ENCODE measurements at places on chromosomes 4 and X. TPM values are rescaled to one million over a fixed set of nuclear protein-coding genes. Genes with fewer than 3 reads are reported as not detected.

The PABPC1L2B gene
- not detected for total RNA-seq

GRCh38 chr4:188821500-188821899, 682.3 kb downstream of the TRIML1 start:
- no peak overlapping the region for H3K4me3 ChIP-seq
- no peaks in the 10 kb centered on the region for H3K36me3 ChIP-seq
- no peaks in the 10 kb centered on the region for H3K4me1 ChIP-seq
- no peak for DNase-seq
- H3K27ac ChIP-seq: no peak overlapping the region

- peaks cover 9% of the 10 kb centered on the region for H3K4me1 ChIP-seq
- DNase-seq: no peak
- H3K4me3 ChIP-seq: no peak overlapping the region
These were observed 305.3 kb downstream of the FRMPD4 start for GRCh38 chrX:12443534-12444098.

- peak; percentile 32 for DNase-seq
- H3K4me1 ChIP-seq: no peaks in the 10 kb centered on the region
- H3K36me3 ChIP-seq: no peaks in the 10 kb centered on the region
- no peaks in the 10 kb centered on the region for H3K27me3 ChIP-seq
- H3K27ac ChIP-seq: no peak overlapping the region
- no peak overlapping the region for H3K4me3 ChIP-seq
These were observed 59.2 kb downstream of the SLC7A11 start for GRCh38 chr4:138182838-138183426.

The FRYL gene
- 70.0 TPM for total RNA-seq

DNA sequence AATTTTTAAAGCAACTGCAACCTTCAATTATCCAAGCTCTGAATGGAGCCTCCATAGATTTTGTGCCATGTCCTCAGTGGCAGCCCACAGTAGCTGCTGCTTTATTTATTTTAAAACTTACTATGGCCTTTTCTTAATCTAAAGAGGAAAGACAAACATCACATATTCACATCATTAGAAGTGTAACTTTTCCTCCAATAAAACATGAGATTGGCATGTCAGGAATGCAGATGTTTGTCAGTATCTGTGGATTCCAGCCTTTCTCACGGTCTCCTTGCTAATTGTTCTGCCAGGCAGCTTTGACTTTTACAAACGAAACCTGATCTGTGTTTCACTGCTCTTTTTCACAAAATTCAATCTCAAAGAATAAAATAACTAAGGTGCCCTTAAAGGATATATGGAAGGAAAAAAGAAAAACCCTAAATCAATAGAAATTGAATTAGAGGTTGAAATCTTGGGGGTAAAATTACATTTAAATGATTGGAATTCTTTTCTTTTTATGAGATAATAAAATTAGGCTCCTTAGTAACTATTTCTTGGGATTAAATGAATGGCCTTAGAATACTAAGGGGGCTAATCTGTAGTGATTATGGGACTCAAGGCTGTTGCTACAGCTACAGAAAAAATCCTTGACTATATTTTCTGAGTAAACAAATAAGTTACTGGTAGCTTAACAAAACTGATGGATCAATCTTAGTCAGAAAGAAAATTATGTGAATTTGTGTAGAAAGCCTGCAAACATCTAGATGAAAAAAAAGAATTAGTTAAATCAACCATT, 151.3 kb downstream of the RTL9 start:
- no peaks in the 10 kb centered on the region for H3K4me1 ChIP-seq
- H3K4me3 ChIP-seq: no peak overlapping the region
- H3K27me3 ChIP-seq: no peaks in the 10 kb centered on the region
- H3K36me3 ChIP-seq: no peaks in the 10 kb centered on the region

The GPRASP3 gene
- 8.0 TPM for total RNA-seq

- DNase-seq: peak; percentile 16
- H3K27me3 ChIP-seq: peaks cover 13% of the 10 kb centered on the region
These were observed 1.3 kb upstream of the FHIP1A start for GRCh38 chr4:151407466-151408379.

The GAGE12H gene
- total RNA-seq: not detected

DNA sequence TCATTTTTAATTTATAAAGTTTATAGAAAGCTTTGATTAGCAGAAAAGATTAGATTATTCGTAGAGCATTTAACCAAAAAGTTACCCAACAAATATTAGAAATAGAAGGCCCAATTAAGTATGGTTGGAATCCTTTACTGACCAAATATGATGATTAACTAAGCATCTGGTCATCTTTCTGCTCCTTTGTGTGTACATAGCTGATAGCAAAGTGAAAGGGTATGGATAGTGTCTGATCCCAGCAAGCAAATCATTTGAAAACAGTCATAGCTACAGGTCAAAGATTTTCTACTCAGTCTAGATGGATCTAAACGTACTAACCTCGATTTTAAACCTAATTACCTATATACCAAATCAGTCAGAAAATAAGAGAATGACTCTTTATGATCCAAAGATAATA, 7.3 kb upstream of the MAB21L2 start:
- no peak for DNase-seq
- H3K36me3 ChIP-seq: no peaks in the 10 kb centered on the region
- H3K4me1 ChIP-seq: peaks cover 17% of the 10 kb centered on the region
- H3K4me3 ChIP-seq: no peak overlapping the region

The WDR13 gene
- total RNA-seq: 63.4 TPM

GRCh38 chr4:146159384-146160058, 16.0 kb upstream of the LSM6 start:
- H3K36me3 ChIP-seq: no peaks in the 10 kb centered on the region
- H3K27me3 ChIP-seq: no peaks in the 10 kb centered on the region
- H3K4me1 ChIP-seq: no peaks in the 10 kb centered on the region
- H3K4me3 ChIP-seq: no peak overlapping the region
- no peak overlapping the region for H3K27ac ChIP-seq

DNA sequence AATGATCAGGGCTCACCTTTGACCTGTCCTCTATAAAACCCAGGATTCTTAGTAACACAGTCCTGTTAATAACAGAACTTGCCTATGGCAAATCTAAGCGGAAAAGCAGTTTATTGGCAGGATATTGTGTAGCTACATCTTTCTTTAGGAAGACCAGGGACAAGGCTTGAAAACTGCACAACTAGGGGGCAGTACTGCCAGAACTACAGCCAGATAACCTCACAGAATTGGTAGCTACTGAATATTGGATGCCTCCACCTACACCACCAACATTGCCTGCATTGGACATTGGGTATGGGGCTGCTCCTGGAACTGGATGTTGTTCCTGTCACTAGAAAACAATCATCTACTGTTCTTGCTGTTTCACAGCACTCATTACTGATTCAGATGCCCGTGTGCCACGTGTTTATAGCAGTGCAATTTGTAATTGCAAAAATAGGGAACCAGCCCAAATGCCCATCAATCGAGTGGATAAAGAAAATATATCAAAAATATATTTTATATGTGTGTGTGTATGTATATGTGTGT, 47.4 kb downstream of the REPS2 start:
- H3K27ac ChIP-seq: no peak overlapping the region
- no peaks in the 10 kb centered on the region for H3K27me3 ChIP-seq
- DNase-seq: no peak
- H3K4me1 ChIP-seq: no peaks in the 10 kb centered on the region
- H3K36me3 ChIP-seq: no peaks in the 10 kb centered on the region
- H3K4me3 ChIP-seq: no peak overlapping the region

The FDCSP gene
- total RNA-seq: not detected

GRCh38 chrX:96906741-96907140, 23.0 kb downstream of the RPA4 start:
- H3K27me3 ChIP-seq: no peaks in the 10 kb centered on the region
- no peaks in the 10 kb centered on the region for H3K36me3 ChIP-seq
- H3K27ac ChIP-seq: no peak overlapping the region
- DNase-seq: peak; percentile 64

- H3K4me3 ChIP-seq: no peak overlapping the region
- H3K27me3 ChIP-seq: no peaks in the 10 kb centered on the region
- DNase-seq: peak; percentile 90
- H3K4me1 ChIP-seq: peaks cover 54% of the 10 kb centered on the region
- no peaks in the 10 kb centered on the region for H3K36me3 ChIP-seq
These were observed 118.6 kb downstream of the PALLD start for GRCh38 chr4:168615294-168616065.

The ATP1B4 gene
- total RNA-seq: not detected

DNA sequence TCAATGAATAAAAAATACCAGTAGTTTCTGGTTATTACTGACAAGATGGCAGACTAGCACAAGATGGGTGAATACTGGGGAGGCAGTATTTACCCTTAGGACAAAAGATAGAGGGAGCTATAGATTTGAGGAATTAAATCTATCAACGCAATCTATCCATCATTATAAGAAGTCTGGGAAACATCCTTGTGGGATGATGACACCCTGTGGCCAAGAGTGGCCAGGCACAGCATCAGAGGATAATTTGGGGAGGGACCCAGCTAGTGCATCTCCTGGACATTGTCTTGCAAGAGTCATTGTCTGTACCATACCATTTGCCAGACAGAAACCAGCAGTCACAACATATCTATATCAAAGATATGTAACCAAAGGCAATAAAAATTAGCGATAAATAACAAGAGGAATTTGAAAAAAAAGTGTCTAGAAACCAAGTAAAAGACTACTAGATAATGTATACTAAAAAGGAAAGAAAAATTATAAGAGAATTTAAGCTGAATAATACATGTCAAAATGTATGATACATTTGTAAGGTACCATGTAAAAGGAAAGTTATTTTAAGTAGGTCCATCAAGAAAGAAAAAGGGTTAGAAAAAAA, 22.9 kb downstream of the KCTD8 start:
- H3K27me3 ChIP-seq: no peaks in the 10 kb centered on the region
- H3K36me3 ChIP-seq: no peaks in the 10 kb centered on the region
- DNase-seq: no peak
- H3K4me3 ChIP-seq: no peak overlapping the region
- H3K27ac ChIP-seq: no peak overlapping the region

- H3K4me1 ChIP-seq: no peaks in the 10 kb centered on the region
- no peak overlapping the region for H3K4me3 ChIP-seq
- H3K27ac ChIP-seq: no peak overlapping the region
- H3K27me3 ChIP-seq: no peaks in the 10 kb centered on the region
These were observed 190.3 kb upstream of the NR3C2 start for GRCh38 chr4:148632476-148632875.

DNA sequence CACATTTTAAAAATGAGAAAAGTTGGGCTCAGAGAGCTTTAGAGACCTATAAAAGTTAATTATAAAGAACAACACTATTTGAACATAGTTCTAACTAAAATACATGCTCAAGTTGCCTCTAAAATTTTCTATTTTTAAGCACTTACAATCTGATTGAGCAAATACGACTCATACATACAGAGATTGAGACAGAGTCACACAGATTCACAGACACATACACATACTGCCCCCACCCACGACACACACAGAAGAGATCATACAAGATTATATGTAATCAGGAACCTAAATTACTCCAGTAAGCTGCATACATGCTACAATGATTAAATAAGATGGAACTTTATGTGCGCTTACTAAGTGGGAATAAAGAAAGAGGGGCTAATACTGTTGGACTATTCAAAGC, 2.7 kb upstream of the ASB5 start:
- DNase-seq: peak; percentile 26
- H3K4me1 ChIP-seq: peaks cover 18% of the 10 kb centered on the region
- H3K27me3 ChIP-seq: no peaks in the 10 kb centered on the region
- H3K4me3 ChIP-seq: no peak overlapping the region
- H3K27ac ChIP-seq: peak overlapping the region; percentile 85
- H3K36me3 ChIP-seq: no peaks in the 10 kb centered on the region

The CSAG1 gene
- 1.2 TPM for total RNA-seq

GRCh38 chrX:65723706-65724105, 56.3 kb downstream of the MSN start:
- H3K27ac ChIP-seq: no peak overlapping the region
- no peak overlapping the region for H3K4me3 ChIP-seq
- no peaks in the 10 kb centered on the region for H3K27me3 ChIP-seq
- DNase-seq: no peak
- peaks cover 2% of the 10 kb centered on the region for H3K4me1 ChIP-seq
- peaks cover 10% of the 10 kb centered on the region for H3K36me3 ChIP-seq

The ADH1A gene
- total RNA-seq: not detected

The DRD5 gene
- not detected for total RNA-seq

DNA sequence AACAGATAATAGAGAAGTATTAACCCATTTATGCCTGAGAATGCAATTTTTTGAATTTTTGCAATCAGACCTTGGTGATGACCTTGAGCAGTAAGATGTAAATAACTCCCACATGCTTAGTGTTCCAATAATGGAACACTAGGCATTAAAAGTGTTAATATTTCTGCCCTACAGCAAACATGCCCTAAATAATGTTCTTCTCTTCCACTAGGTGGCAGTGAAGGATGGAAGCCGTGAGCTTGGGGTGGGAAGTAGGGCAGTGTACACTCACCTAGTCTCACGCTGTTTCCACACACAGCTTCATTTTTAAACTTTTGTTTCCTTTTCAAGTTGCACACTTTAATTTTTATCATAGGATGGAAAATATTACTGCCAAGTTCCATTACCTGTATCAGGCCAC, 613.1 kb upstream of the HS3ST1 start:
- no peak overlapping the region for H3K27ac ChIP-seq
- no peaks in the 10 kb centered on the region for H3K27me3 ChIP-seq
- DNase-seq: no peak
- H3K4me3 ChIP-seq: no peak overlapping the region
- H3K4me1 ChIP-seq: no peaks in the 10 kb centered on the region
- no peaks in the 10 kb centered on the region for H3K36me3 ChIP-seq

The KCND1 gene
- 5.6 TPM for total RNA-seq

DNA sequence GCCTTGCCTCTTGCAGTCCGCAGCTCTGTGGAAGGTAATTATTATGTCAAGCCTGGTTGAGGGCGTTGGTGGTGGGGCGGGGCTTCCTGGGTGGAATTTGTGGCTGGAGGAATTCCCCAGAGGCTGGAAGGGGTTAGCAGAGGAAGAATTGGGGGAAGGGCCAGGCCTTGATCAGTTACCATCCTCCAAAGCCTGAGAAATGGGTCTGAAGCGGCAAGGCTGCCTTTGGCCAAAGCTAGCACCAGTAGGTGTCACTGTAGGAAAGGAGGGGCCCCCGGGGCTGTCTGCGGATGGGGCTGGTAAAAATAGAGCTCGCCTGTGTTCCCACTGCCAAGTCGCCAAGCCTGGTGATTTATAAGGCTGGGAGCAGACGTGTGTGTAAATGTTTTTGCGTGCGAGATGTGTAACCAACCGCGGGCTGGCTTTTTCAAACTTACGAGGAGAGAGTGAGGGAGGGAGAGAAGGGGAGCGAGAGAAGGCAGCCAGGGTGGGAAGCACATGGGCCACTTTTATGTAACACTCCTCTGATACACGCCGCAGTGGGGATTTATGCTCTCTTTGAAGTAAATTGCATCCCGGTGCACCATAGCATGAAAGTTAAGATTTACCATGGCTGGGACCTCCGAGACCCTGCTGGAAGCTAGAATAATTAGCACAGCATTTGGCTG, 367.0 kb downstream of the BCOR start:
- no peaks in the 10 kb centered on the region for H3K36me3 ChIP-seq
- H3K27me3 ChIP-seq: no peaks in the 10 kb centered on the region
- H3K4me1 ChIP-seq: peaks cover 28% of the 10 kb centered on the region
- no peak overlapping the region for H3K4me3 ChIP-seq
- peak; percentile 92 for DNase-seq

GRCh38 chrX:48471504-48471903, 1.4 kb upstream of the SLC38A5 start:
- H3K36me3 ChIP-seq: no peaks in the 10 kb centered on the region
- no peak for DNase-seq
- no peak overlapping the region for H3K4me3 ChIP-seq
- H3K27ac ChIP-seq: no peak overlapping the region

The G3BP2 gene
- 281 TPM for total RNA-seq

GRCh38 chr4:113368056-113368455, 318.6 kb downstream of the ANK2 start:
- H3K36me3 ChIP-seq: no peaks in the 10 kb centered on the region
- peaks cover 4% of the 10 kb centered on the region for H3K4me1 ChIP-seq
- DNase-seq: peak; percentile 87
- H3K4me3 ChIP-seq: no peak overlapping the region
- no peak overlapping the region for H3K27ac ChIP-seq
- H3K27me3 ChIP-seq: no peaks in the 10 kb centered on the region

All from astrocyte (in vitro differentiated cells and primary cell).